Omental fat pad (tissue), 4 donors: ENCODE measurements at places on chromosomes 13 and 19.

DNA sequence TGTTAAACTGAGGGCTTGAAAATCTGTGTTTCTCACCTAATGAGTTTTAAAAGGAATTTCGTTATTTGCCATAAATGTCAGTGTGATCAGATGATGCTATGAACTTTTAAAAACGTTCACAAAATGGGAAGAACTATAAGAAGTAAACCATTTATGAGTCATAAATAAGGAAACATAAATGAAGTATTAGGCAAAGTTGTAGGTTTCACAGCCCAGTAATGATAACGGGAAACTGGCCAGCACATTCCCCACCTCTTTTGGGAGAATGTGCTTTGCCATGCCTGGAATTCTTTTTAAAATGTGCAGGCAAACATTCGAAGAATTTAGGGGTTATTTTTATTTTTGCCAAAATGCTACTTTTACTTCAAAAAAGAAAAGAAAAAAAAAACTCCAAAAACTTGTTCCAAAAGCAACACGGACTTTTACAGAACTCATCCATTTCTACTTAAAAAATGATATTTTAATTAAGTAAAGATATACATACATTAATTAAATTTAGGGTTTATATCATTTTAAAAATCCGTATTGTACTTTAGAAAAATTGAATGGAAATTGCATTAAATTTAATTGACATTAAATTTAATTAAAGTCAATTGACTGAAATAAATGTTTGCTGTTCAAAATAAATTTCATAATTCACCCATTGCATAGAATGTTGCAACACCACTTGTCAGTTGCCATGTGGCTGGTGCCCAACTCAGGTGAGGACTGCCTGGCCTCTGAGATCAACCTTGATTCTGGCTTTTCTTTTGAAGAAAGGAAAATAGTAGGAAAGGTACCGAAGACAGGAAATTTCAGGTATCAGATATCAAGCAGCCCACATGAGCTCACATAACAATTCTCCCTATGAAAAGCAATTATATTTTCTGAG lies 1198.5 kb downstream of the EFNB2 start:
- no peak for DNase-seq

DNA sequence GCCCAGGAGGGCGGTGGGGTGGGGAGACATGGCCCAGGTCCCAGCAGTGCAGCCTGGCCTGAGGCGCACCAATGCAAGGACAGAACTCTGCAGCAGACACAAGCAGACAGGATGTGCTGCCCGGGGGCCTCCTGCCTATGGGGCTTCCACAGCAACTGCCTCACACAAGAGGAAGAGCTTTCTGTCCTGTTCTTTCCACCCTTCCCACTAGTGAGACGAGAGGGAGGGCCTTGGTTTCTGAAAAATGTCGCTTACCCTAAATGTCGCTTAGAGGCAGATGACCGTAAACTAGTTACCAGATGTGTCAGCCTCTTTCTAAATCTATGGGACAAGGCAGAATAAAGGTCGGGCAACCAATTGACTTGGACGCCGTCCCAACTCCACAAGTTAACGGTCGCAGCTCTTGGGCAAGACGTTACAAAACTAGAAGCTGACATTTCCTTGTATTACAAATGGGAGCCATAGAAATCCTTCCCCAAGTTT lies at the start of gene LAIR1:
Gene LAIR1, minus strand, starts transcription at position 157 of the 483 bp plus-strand sequence. Its CDS starts 127 bp downstream, at position 30.
- DNase-seq = no peak

DNA sequence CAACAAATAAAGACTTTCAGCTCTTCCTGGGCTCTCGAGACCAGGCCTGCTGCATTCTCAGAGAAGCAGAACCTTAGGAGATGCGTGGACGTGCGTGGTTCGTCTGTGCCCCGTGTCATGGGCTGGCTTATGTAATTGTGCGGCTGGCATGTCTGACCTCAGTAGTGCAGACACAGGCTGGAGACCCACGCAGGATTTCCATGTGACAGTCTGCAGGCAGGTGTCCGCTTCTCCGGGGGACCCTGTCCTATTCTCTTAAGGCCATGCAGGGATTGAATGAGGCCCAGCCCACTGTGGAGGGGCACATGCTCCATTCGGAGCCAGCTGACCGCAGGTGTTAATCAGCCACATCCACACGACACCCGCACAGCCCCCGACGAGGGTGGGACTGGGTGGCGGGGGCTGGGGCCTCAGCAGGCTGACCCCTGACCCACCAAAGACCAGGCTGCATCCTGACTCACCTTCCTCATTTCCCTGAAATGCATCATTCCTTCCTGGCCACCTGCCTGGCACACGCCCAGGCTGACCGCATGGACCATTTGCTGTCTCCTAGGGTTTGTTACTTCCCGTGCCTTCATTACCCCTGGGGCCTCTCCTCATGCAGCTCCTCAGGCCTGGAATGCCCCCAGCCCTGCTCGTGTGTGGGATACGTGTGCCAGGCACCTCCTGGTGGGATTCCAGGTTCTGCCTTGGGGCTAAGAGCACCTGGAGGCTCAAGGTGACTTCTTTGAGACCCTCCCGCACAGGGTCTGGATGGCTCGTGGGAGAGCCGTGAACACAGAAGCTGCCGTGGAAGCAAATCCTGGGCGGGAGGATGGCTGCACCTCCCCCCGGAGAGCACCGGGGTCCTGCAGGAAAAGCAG lies 10.7 kb upstream of the MCF2L start:
- no peak for DNase-seq

DNA sequence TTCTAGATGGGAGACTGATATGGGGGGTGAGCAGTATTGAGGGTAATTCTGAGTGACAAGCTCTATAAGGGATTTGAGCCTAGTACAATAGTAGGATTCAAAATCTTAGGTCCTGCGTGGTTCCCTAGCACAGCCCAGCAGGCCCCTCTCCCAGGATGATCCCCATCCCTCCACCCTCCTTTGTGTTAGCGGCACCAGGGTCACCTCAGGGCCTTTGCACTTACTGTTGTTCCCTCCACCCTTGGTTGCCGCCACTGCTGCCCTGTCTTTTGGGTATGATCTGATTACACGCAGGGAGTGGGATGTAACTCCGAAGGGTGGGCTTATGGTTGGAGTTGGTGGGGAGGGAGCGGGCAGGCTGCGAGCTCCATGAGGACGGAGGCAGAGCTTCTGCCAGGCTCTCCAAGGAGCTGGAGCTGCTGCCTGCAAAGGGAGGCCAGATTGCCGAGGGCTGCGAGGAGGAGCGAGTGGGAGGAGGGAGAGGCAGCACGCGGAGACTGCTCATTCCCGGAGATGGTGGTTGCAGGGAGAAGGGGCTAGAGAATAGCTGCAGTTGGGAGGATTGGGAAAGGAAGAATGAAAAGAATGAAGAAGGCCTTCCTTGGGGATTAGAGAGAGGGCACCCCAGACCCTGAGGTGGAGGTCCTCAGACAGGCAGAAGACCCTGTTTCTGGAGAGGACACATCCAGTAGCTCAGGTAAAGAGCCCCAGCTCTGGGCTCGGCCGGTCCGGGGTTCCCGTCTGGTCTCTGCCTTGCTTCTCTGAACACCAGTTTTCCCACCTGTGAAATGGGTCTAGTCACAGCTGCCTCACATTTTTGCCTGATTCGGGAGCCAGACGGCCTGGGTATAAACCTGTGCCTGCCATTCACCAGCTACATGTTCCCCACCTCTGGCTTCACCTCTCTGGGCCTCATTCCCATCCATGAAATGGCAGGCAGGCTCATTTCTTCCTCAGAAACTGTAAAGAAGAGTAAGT lies 5.2 kb downstream of the NACC1 start:
- DNase-seq = no peak

GRCh38 chr19:55694241-55694655 lies 19.2 kb downstream of the EPN1 start:
- no peak for DNase-seq

DNA sequence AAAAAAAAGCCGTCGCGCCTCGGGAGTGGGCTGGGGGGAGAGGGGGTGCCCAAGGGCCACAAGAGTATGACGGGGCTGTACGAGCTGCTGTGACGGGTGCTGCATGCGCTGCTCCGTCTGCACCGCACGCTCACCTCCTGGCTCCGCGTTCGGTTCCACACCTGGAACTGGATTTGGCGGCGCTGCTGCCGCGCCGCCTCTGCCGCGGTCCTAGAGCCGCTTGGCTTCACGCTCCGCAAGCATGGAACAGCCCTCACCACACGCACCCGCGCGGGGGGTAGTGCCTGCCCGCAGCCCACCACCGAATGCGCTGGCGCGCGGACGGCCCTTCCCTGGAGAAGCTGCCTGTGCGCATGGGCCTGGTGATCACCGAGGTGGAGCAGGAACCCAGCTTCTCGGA lies 18.8 kb downstream of the C1QTNF9 start:
- DNase-seq = no peak

DNA sequence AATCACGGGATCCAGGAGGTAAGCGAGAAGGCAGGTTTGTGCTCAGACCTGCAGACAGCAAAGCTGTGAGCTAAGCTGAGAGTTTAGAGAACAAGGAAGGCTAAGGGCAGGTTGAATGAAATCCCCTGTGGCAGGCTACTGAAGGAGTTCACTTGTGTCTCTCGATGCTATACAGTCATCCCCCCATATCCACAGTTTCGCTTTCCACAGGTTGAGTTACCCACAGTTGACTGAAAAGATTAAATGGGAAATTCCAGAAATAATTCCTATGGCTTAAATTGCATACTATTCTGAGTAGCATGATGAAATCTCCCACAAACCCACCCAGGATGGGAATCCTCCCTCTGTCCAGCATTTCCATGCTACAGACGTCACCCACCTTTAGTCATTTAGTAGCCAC lies 49.6 kb downstream of the ABCC4 start:
- DNase-seq = no peak

- no peak for DNase-seq
Measured at GRCh38 chr13:51222686-51223559, 725 bp downstream of the FAM124A start.

DNA sequence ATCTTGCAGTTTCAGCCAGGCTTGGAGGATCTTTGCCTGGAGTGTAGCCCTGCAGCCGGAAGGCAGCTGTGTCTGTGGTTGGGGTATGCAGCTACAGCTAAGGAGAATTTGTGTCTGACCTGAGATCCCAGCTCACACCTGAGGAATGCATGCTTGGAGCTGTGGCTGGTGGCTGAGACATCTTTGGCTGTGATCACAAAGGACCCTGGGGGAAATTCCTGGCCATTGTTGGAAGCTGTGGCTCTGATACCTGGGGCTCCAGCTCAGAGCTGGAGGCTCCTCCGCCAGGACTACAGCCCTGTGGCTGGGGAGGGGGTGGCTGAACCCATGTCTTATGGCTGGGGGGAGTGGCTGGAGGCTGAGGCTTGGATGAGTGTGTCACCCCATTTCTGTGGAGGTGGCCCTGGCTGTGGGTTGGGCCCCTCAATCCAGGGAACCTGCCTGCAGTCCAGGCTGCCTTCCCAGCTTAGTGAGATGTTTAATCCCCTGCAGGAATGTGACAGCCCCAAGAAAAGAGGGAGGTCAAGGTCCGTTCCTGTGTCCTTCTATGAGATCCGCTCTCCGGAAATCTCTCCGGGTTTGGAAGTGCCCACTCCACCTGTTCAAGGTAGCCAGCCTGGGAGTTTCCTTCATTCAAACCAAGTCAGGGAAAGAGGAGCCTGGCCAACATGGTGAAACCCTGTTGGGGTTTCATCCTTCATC lies 27.6 kb downstream of the ARHGEF18 start:
- DNase-seq = no peak

GRCh38 chr19:43465468-43466120 lies at the start of gene LYPD3:
LYPD3 (minus strand) TSS chr19:43465608; CDS start chr19:43465571, 37 bp downstream.
- DNase-seq = no peak

- no peak for DNase-seq
Measured at GRCh38 chr19:57078802-57079201, 41.0 kb upstream of the USP29 start.

DNA sequence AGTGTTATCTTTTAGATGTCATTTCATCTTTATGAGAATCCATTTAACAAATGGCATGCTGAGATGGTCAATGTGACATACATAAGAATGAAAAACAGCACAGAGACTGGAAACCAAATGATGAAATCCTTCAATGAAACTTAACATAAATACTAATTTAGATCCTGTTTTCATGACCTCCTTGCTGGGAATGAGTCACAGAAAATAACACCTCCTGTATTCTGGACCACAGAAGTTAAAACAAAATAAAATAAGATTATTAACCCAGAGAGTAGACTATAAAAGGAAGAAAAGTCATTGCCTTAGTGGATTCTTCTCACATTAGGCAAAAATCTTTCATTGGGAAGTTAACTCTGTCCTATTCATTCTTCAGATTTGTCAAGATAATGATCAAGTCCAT lies 1.6 kb downstream of the DIAPH3 start:
- DNase-seq = no peak

DNA sequence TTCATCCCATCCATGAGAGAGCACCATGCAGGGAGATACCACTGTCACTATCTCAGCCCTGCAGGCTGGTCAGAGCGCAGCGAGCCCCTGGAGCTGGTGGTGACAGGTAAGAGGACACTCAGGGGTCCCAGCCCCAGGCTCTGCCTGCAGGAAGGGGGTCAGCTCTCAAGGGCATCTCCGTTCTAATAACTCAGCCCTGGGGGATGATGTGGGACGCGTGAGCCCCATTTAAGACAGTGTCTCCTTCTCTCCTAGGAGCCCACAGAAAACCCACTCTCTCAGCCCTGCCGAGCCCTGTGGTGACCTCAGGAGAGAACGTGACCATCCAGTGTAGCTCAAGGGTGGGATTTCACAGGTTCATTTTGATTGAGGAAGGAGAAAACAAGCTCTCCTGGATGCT lies 15.5 kb upstream of the KIR3DL3 start:
- no peak for DNase-seq

DNA sequence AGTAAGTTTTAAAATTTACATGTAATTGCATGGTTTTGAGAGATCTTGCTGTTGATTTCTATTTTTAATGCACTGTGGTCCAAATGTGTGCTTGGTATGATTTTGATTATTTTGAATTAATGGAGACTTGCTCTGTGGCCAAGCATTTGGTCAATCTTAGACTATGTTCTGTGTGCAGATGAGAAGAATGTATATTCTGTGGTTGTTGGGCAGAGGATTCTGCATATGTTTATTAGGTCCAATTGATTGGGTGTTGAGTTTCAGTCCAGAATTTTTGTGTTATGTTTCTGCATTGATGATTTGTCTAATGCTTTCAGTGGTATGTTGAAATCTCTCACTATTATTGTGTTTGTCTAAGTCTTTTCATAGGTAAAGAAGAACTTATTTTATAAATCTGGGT lies 82.3 kb downstream of the TDRD3 start:
- DNase-seq = no peak

- no peak for DNase-seq
Measured at GRCh38 chr13:114286808-114287207, 5.4 kb downstream of the UPF3A start.

- no peak for DNase-seq
Measured at GRCh38 chr19:52191951-52192350, 2.1 kb downstream of the PPP2R1A start.

DNA sequence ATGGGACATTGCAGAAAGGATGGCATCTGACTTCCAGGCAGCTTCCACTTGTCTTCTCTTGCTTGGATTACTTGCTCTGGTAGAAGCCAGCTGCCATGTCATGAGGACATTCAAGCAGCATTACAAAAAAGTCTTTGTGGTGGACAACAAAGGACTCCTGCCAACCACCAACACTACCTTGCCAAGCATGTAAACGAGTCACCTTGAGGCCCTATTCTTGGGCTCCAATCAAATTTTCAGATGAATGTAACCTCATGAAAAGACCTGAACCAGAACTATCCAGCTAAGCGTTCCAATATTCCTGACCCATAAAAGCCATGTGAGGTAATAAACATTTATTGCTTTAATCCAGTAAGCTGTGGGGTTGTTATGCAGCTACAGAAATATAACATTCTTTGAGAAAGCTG lies 12.5 kb downstream of the PROSER1 start:
- DNase-seq = no peak

GRCh38 chr13:96781141-96781540 lies 213.1 kb downstream of the OXGR1 start:
- DNase-seq = no peak
